ENCODE measurements at places on chromosomes 3 and 15. TPM values are rescaled to one million over a fixed set of nuclear protein-coding genes. Genes with fewer than 3 reads are reported as not detected.
A peak's percentile ranks its signal among the peaks of the same experiment; 100 is the strongest.

RGMA gene
- 76.7 TPM for total RNA-seq

DNA sequence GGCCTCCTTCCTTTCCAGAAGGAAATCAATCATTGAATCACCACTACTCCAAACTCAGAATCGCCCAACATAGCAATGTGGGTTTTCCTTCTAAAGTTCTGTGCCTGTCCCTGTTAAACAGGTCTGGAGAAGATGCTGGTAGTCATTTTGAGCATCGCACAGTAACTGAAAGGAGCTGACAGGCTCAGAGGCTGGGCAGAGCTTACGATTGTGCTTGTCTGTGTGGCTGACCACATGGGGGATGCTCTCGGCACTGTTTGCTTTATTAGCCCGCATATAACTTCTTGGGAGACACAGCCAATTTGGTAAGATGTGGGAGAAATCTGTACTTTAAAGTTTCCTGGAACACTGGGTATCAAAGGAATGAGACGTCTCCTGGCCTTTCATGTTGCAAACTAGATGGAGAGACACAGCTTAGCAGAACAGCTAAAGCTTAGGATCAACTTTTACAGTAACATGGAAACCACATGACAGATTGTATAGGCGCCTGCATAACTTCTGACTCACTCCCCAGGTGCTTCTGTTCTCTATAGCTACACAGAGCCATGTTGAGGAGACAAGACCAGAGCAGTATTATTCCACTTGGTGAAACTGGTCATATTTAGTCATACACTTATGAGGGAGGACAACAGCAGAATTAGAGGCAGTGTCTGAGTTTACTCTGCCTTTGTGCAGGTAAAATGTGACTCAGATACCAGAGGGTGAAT, 374.1 kb downstream of the RORA start:
- no peak for DNase-seq

DNA sequence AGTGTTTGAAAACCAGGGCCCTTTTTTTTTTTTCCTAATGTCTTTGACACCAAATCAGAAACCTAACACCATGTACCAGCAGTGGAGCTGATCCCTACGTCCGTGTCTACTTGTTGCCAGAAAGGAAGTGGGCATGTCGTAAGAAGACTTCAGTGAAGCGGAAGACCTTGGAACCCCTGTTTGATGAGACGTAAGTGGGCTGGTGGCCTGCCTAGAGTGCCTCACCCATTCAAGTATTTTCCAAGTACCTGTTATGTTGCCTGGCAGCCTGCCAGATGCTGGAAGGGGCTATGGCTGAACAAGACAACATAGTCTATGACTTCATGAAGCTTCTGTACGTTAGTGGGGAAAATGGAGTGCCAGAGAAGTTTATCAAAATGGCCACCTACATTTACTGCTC, 39.7 kb downstream of the ESYT3 start:
- DNase-seq, result no peak

GOLGA8Q gene
- total RNA-seq, result not detected

GRCh38 chr3:184656829-184657681, 54.8 kb downstream of the MAGEF1 start:
- no peak for DNase-seq

GRCh38 chr3:194306109-194306686, 44.9 kb downstream of the CPN2 start:
- DNase-seq, result no peak

DNA sequence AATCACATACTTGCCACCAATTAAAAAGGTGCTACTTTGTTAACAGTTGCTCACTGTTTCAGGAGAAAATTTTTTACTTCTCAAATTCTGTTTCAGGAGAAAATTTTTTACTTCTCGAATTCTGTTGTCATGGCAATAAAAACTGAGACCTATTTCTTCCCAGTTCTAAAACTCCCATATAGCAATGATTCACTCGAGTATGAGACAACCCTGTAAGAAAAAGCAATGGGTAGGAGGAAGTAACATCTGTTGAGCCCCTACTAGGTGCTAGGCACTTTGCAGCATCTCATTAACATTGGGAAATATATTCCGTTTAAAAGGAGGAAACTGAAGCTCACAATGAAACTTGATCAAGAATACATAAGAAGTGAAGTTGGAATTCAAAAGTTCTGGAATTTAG, 35.1 kb upstream of the IGSF11 start:
- no peak for DNase-seq

DNA sequence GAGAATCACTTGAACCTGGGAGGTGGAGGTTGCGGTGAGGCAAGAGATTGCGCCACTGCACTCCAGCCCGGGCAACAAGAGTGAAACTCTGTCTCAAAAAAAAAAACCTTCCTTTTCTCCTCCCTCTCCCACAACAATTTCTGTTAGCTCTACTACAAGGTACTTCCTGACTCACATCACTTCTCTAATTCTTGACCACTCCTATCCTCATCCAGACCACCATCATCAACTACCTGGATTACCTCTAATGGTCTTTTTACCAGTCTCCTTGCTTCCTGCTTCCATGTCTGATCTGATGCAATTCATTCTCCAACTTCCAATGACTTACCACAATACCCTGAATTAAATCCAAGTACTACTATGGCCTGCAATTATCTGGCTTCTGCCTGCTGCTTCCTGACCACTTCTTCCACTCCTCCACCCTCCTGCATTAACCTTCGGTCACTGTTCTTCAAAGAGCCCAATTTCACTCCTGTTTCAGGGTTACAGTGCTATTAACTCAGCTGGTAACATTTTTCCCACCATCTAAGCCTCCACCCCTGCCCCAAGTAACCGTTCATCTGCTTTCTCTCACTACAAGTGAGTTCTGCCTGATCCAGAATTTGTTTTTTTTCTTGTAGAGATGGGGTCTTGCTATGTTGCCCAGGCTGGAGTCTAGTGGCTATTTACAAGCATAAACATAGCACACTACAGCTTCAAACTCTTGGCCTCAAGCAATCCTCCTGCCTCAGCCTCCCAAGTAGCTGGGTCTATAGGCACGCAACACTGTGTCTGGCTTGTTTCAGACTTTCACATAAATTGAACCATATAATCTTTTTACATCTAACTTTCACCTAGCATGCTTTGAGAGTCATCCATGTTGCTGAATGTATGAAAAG, 27.8 kb downstream of the DCAF1 start:
- no peak for DNase-seq

GASK1A gene
- 25.8 TPM for total RNA-seq

DNA sequence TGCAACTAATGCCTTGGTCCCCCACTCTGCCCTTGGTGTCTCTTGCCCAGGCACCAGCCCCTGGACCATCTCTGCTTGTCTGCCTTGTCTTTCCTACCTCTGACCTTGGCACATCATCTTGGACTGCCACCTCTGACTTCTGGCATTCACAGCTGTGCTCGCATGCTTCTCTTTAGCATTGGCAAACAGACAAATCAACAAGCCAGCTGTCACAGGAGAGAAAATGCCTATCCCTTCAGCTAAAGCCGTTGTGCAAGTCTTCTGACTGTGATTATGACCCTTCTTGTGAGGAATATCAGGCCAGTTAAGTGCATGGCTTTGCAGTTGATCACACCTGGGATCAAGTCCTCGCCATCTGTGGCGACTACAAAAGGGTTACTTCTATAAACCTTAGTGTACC, 84.6 kb downstream of the PRICKLE2 start:
- no peak for DNase-seq

DNA sequence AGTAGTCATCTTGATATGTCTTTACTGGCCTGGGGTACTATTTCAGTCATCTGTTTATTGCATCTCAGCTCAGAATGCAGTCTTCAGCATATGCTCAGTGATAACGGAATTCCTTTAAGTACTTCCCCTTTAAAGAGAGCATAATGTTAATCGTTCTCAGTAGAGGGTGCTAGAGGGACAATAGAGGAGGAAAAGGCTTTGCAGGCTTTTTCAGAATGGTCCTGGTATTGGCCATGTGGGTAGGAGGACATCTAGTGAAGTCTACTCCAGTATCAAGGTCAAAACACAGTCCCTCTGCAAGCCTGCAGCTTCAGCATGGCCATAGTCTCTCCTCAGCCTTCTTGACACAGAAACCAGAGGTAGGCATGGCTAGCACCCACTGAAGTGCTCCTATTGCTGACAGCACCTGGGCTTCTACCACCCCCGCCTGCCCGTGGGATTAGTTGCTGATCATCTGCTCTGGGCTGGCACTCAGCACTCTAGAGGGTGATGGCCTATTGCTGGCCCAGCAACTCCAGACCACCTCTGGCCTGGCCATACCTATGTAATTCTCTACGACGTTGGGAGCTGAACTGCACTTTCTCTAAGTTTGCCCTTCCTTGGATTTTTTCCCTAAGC, 65.4 kb downstream of the KCNH8 start:
- no peak for DNase-seq

DNA sequence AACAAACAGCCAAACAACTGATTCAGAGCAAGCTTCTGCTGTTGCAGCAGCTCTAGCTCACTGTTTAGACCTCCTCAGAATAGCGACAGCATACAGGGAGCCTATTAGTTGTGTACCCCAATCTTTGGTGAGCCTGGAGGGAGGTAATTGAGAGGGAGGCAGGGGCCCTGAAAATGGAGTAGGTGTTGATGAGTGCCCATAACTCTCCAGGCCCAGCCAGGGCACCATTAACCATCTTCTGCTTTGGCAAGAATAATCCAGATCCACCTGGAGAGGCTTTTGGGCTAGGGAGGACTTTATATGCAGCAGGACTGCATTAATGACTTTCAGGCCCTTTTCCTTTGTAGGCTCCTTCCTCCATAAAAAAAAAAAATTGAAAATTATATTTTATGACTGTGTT, 20.9 kb downstream of the PLCL2 start:
- DNase-seq, result no peak

KCNH8 gene
- total RNA-seq, result not detected

SLC22A13 gene
- not detected for total RNA-seq

DNA sequence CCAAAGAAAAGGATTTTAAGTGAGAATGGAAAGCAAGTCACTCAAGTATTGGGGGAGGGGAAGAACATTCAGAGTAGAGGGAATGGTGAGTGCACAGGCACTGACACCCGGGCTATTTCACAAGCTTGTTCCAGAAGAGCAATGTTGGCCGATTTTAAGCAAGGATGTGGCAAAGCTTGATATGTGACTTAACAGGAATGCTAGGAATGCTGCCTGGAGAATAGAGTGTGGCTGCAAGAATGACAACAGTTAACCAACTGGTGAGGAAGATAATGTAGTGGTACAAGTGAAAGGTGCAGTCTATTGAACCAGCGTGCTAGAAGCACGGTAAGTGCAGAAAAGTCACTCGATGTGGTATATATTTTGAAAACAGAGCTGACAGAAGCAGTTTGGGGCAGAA, 6.2 kb upstream of the CCDC80 start:
- DNase-seq, result no peak

DNA sequence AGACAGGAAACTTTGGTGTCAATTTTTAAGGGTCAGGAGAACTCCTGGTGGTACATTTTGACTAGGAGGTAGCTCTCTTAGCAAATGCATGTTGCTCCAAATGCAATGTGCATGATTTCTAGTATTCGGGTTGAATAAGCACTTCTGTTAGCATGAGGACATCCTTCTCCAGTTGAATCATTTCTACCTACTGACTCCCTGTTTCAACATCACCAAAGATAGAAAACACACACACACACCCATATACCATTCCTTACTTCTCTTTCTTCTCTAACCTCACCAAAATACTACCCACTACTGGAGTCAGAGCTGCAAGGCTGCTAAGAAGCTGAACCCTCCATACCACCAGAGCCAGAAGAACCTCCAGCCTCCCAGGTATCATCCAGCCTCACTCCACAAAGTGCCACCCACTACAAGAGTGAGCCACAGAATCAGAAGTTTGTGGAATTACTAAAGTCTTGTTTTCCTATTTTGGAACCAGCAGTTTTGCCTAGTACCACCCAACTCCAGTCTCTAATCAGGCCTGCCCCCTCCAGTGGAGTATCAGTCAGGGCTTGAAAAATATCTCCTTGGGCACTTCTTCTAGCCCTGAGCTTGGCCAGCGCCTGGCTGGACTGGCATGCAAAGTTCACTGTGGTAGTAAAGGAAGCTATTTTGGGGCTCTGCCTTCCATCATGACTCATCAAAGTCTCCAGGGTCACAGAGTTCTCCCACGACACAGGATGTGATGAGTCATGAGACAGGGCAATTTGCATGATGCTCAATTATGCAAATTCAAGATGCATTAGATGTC, 110.3 kb downstream of the CYP19A1 start:
- peak; percentile 19 for DNase-seq

GRCh38 chr3:63864008-63864964, 619 bp downstream of the ATXN7 start:
- DNase-seq, result peak; percentile 65

- DNase-seq, result no peak
These were observed 1003.9 kb upstream of the EPHA6 start for GRCh38 chr3:95810462-95810861.

- DNase-seq, result no peak
These were observed 171.5 kb downstream of the IL5RA start for GRCh38 chr3:2938711-2939110.

DNA sequence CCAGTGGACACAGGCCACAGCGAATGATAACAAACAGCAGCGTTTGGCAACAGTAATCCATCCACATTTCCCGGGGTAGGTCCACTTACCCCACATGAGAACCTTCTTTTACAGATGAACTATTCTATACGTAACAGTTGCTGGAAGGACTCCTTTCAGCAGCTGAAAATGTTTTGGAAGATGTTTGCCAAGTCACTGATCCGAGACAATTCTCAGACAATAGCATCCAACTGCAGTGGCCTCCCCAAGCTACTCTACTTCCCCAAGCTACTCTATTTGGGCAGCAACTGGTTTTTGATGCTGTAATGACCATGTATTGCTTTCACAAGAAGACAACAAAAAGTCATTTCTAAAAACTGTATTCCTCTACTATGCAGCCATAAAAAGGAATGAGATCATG, 87.5 kb downstream of the ADAMTS17 start:
- DNase-seq, result no peak

DNA sequence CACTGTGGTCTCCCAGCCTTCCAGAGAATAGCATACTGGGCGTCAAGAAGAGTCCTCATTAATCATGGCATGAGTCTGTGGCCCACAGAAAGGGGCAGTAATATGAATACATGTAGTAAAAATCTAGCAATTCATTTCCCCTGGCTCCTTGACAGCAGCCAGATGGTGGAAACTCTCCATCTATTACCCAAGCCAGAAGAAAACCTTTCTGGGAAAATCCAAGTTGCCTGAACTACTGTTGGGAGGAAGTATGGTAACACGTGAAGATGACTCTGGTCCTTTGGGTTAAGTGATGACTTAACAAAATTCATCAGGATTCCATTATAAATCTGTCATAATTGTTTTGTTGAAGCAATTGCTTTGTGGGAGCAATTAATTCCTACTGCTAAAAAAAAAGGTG, 530.5 kb downstream of the FHIT start:
- DNase-seq, result no peak

ALDH1L1 gene
- total RNA-seq, result 36.1 TPM

- DNase-seq, result peak; percentile 50
These were observed at the start of gene NMB for GRCh38 chr15:84658080-84658787. Gene NMB (minus strand): TSS chr15:84658199. CDS start chr15:84658152, 47 bp downstream.

GRCh38 chr3:32508711-32509110, 6.1 kb upstream of the CMTM6 start:
- DNase-seq, result no peak

TM4SF1 gene
- total RNA-seq, result 487 TPM

Data from ascending aorta (tissue), 2 donors.